ENCODE measurements at places on chromosomes 2 and 18.

DNA sequence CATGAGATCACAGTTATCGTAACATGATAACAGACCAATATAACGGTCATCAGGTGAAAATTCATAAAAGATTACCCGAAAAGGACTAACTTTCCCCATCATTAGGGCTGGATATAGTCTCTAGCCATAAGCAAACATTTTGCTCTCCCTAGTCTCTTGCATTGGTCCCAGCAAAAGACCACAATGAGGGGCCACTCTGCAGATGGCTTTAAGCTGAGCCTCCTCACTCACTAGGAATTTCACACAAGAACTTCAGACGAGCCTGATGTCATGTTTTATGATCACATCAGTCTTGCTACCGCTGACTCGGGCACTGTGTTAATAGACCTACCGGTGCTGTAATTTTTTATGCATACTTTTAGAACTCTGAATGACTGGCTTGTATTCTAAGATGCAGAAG lies 35.2 kb downstream of the STK17B start:
- DNase-seq, result no peak

DNA sequence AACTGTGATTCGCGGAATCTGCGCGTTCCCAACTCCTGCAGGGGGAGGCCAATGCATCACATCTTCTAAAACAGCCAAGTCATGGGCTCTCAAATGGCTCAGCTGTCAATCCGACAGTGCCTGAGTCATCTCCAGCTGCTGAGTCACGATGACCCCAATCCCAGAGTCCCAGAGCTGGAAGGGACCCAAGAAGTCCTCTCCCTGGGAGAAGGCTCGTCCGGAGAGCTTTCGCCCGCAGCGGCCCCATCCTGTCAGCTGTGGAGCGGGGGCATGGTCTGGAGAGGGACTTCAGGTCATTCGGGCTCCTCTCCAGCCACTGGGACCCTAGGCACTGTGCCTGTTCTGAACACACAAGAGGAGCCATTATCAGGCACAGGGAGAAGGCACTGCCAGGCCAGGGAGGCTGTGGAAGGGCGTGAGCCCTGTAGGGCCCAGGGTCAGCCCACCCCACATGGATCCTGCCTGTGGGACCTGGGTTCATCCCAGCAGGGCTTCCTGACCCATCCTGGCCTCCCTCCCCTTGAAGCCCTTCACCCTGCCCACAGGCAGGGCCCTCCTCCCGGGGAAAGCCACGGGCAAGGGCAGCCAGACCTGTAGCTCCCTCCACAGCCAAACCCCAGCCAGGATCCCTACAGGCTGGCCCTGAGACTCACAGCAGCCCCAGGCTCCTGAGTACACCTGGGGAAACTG lies 47.6 kb upstream of the GPC1 start:
- no peak for DNase-seq

DNA sequence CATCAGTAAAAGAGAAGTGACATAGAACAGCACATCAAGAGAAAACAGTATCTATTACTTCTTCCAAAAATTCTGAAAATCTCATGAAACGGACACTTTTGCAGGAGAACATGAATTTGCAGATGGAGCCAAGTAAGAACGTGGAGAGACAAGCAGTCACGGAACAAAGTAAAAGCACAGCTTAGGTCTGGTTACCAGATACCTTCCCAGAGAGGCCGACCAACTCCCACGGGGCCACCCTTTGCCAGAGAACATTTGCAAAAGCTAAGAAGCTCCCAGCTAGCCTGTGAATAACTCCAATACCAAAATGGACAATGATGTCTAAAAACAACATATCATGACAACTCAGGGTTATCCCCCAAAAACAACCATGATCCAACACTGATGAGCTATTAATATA lies 38.9 kb downstream of the THAP4 start:
- DNase-seq, result no peak

GRCh38 chr2:96906729-96907114 lies 36.8 kb upstream of the SEMA4C start:
- DNase-seq, result no peak

- no peak for DNase-seq
Measured at GRCh38 chr2:28470759-28471158, 25.1 kb upstream of the PLB1 start.

DNA sequence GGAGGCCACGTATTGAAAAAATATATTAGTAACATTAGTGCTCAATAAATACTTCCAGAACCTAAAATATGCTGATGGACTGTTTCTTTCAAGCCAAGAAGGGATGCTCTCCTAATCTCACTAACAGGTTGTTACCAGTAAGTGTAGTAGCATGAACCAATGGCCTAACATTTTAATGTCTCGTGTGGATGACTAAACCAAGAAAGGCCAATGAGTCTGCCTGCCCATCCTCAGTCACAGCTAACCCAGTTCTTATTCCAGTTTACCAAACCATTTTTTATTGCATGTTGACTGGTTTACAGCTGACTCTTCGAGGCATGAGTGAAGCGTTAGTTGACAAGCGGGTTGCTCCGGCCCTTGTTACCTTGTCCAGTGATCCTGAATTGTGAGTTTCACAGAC lies 45.1 kb upstream of the TNFRSF11A start:
- DNase-seq, result no peak

DNA sequence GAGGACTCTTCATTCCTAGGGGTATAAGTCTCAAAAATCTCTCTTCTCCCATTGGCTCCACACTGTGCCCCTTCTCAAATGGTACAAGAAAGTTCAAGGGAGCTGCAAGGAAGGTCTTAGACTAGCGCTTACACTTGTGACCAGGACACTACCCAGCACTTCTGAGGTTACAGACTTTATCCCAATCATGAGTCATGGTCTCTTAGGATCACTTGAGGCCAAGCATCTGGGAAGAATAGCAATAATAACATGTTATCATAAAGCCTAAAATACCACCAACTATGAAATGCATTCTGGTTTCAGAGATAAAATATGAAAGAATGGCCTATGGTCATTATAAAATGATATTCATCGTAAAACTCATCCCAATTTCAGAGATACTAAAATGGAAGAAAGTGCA lies 309.9 kb upstream of the PKDCC start:
- no peak for DNase-seq

- DNase-seq, result no peak
Measured at GRCh38 chr2:31579996-31580320, 780 bp downstream of the SRD5A2 start.

Measured in GM18507 (cell line).